ENCODE measurements at places on chromosomes 12 and 14. TPM values are rescaled to one million over a fixed set of nuclear protein-coding genes. Genes with fewer than 3 reads are reported as not detected.

Gene SDSL
- 0.39 TPM for total RNA-seq

Gene TOMM20L
- total RNA-seq: not detected

Gene RNF34
- total RNA-seq: 85.0 TPM

Gene GPR135
- total RNA-seq: 1.8 TPM

Gene SNAPC1
- 6.4 TPM for total RNA-seq

Gene ULK1
- total RNA-seq: 17.1 TPM

Gene NEUROD4
- total RNA-seq: not detected

Gene GPX2
- total RNA-seq: not detected

Gene IRAK3
- total RNA-seq: 0.40 TPM

Gene HNRNPC
- 768 TPM for total RNA-seq

Gene HOXC6
- not detected for total RNA-seq

Gene TCP11L2
- 6.4 TPM for total RNA-seq

DNA sequence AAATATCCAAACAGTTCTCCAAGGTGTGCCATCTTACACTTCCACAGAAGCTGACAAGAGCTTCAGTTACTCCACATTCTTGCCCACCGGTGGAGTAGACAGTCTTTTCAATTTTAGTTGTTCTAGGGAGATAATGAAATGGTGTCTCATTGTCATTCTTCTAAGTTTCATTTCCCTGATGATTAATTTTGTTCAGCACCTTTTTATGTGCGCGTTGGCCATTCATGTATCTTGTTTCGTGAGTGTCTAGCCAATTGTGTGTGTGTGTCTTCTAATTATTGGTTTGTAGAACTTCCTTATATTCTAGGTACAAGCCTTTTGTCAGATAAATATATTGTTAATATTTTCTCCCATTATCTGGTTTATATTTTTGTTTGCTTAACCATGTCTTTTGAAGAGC, 63.1 kb downstream of the GLT1D1 start:
- DNase-seq: no peak

- no peak for DNase-seq
Measured at GRCh38 chr14:58533446-58533845, 104.3 kb upstream of the DACT1 start.

GRCh38 chr12:45622210-45622937, 107.1 kb upstream of the ARID2 start:
- DNase-seq: no peak

- no peak for DNase-seq
Measured at GRCh38 chr14:69005432-69006148, 26.5 kb upstream of the ACTN1 start.

DNA sequence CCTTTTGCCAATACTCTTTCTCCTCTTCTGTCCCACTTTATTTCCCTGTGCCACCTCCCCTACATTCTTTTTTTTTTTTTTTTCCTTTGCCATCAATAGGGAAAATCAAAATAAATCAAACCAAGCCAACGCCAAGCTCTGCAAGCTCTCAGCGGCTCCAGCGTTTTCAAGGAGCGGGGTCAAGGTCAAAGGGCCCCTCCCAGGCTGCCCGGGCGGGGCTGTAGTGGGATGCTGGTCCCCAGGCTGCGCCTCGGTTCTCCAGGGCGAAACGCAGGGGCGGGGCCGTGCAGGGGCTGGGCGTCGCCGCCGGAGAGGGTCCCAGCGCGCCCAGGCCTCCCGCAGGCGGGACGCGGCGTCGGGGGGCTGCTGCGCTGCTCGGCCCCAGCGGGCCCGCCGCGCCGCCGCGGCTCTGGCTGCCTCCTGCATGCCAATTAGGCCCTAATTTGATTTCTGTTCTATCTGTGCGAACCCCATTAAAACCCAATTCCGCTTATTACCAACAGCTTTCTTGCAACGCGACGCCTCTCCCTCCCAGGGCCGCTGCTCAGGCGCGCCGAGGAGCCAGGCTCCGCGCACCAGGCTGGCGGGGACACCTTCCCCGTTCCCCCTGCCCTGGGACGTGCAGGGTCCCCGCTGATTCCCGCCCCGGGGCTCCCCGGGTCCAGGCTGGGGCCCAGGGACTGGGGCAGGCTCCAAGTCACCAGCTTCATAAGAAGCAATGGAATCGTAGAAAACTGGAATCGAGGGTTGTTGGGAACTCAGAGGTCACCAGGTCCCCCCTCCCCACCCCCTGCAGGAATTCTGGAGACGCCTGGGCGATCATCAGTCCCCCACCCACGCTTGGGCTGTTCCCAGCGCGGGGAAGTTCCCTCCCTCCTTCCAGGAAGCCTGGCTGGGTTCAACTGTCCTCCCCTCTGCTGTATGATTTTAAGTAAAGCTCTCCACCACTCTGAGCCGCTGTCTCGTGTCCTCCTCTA, 50.7 kb upstream of the MAP1LC3B2 start:
- no peak for DNase-seq

- no peak for DNase-seq
Measured at GRCh38 chr12:24197532-24197931, 248.1 kb upstream of the SOX5 start.

GRCh38 chr12:30863839-30864238, 62.7 kb upstream of the TSPAN11 start:
- no peak for DNase-seq

- no peak for DNase-seq
Measured at GRCh38 chr12:132201391-132202120, 57.3 kb downstream of the NOC4L start.

DNA sequence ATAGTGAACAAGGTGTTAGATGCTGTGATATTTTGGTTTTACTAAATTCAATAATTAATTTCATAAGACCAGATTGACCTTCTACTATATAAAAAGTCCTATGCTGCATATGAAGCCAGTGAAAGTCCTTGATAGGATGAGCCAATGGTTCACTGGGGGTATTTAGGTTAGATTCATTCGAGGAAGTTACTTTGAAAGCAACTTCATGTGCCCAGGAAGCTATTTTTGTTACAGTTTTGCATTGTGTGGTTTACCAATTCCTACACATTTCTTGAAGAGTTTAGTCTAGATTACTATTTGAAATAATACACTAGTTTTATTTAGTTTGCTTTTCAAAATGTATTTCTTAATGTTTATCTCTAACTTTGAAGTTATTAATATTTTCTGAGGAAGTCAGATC, 58.5 kb upstream of the RMST start:
- DNase-seq: no peak

DNA sequence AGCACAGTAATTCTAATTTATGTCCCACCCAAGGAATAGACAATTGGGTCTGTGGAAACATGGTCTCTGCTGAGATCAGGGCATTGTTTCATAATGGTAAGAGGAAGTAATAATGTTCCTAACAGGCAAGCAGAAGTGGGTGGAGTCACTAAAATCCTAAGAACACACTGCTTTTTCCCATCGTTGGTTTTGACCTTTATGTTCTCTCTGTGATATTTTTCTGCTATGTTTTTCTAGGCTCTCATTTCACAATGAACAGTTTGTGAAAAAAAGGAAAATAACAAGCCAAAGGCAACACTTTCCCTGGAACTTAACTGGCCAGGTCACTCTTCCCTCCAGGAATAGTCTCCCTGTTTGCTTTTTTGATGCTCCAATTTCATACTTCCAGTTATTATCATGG, 80.6 kb upstream of the OVCH1 start:
- DNase-seq: no peak

DNA sequence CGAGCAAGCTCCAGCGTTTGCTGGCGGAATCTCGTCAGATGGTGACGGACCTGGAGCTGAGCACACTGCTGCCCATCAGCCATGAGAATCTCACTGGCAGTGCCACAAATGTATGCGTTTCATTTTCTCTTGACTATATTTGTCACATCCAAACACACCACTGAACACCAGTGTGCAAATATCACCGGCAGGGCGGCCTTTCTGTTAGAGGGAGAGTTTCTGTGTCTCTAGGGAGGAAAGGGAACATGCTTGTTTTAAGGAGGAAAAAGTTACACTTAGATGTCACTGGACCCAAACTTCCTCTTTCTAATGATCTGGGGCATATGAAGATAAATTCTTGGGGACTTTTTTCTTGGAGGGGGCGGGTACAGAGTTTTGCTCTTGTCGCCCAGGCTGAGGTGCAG, 21.9 kb upstream of the HIP1R start:
- DNase-seq: no peak

- no peak for DNase-seq
Measured at GRCh38 chr14:92952481-92953298, 29.7 kb downstream of the CHGA start.

DNA sequence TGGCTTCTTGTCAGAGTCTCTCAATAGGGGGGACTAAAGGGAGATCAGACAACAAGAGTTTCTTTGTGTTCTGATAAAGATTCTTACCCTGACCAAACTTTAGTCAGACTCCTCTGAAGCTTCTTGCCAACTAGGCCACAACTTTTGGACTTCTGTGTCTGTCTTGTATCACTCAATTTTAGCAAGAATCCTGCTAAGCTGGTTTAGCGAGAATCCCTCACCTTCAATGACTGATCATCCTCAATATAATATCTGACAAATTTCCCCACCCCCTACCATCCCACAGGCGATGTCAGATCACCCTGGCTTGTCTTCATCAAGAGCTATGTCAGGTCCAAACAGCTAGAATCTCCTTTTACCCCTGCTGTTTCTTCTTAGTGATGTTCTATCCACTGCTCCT, 215.2 kb downstream of the RASSF9 start:
- no peak for DNase-seq

- DNase-seq: no peak
Measured at GRCh38 chr14:104157016-104157928, 18.9 kb downstream of the KIF26A start.

- DNase-seq: peak; percentile 83
Measured at GRCh38 chr12:89245090-89245489, 107.2 kb downstream of the DUSP6 start.

GRCh38 chr12:109377139-109377685, 29.5 kb downstream of the MYO1H start:
- no peak for DNase-seq

GRCh38 chr12:58925111-58925611, 4.9 kb upstream of the LRIG3 start:
- no peak for DNase-seq

DNA sequence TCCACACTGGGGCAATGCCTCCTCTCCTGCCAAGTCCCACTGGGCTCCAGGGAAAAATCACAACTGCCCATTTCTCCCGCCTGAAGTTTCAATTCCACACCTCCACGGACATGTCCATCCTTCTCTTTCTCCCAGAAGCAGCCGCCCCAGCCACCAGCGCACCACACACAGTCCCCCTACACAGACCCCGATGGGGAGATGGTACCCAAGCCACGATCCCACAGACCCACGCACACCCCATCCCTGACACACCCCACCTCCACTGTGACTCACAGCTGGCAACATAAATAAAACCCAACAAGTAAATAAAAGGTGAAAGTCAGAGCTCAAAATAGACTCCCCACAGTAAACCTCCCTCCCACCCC, 2.6 kb downstream of the MSI1 start:
- DNase-seq: no peak

GRCh38 chr12:102023343-102023930, 38.4 kb downstream of the WASHC3 start:
- DNase-seq: no peak

- DNase-seq: no peak
Measured at GRCh38 chr12:66978802-66979201, 290.4 kb upstream of the CAND1 start.

GRCh38 chr14:61266436-61266835, 14.7 kb downstream of the TMEM30B start:
- no peak for DNase-seq

All from activated CD8-positive, alpha-beta T cell treated with anti-CD3 and anti-CD28 coated beads, Interleukin-2, amount 10 ng/mL, durations not matched to agents 7 days and 5 days (primary cell).